D721Med (cell line): ENCODE measurements at places on chromosomes 2 and 18.

GRCh38 chr18:45839414-45840395 is 14.2 kb downstream of the SIGLEC15 start:
- DNase-seq: no peak

DNA sequence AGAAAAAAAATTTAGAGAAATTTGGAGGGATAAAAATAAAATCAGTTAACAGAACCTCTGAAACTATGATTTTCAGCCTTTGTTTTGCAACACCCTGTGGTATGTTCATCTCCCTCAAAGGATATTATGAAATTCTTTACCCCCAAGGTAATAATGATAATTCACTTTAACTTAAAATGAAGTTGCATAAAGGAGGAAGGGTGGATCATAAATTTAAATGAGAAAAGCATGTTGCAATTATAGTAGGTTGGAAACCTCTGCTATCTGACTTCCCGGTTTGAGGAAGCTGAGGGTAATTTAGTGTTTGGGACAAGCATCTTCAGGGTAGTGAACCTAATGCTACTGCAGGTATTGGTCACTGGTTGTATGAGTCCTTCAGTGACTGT is 102.9 kb downstream of the BABAM2 start:
- no peak for DNase-seq

- no peak for DNase-seq
These were observed 135.1 kb downstream of the THADA start for GRCh38 chr2:43460611-43461365.

DNA sequence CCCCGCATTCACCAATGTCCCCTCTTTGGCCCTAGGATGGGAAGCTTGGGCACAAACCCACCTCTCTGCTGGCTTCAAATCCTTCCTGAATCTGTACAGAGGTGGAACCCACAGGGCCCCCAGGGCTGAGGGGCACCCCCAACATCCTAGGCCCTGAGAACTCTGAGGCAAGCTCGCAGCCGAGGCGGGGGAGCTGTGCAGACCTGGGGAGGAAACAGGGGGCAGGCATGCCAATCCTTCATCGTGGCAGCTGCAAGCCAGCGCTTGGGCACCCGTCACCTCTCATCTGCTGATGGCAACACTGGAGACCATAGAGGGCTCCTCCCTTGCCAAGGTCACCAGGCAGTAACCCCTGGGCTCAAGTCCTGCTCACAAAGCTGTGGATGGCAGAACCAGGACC is 10.8 kb downstream of the ECEL1 start:
- no peak for DNase-seq

DNA sequence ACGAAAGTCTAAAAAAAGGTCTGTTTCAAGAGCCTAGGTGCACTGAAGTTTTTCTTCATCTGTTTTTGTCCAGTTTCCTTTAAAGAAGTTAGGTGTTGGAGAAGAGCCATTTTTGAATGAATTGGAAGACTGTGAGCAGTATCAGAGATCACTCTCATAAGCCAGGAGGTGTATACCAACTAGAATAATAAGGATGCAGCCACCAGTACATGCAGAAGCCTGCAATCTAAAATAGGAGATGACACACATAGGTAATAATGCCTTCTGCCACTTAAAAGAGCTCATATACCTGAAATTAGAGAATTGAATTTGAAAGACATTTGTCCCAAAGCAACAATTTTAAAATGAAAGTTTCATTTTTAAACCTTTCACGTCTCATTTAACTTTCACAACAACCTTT is 81.7 kb downstream of the RBMS1 start:
- DNase-seq: no peak
